Inflammatory macrophage treated with lipopolysaccharide for 1 hour (primary cell): ENCODE measurements at places on chromosomes 7 and 10.

DNA sequence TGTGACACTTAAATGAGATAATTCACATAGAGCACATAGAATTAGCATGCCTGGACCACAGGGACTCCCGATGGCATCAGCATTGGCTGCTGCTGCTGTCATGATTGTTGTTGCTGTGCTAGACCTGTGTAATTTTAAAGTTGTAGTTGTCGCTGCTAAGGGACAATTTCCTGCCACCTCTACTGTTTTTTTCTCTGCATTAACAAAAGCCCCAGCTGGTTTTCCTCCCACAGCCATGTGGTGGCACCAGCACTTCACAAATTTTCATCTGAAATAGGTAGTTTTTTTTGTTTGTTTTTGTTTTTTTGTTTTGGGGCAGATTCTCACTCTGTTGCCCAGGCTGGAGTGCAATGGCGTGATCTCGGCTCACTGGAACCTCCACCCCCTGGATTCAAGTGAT is 25.4 kb upstream of the PRXL2A start:
- DNase-seq, result peak; percentile 58

DNA sequence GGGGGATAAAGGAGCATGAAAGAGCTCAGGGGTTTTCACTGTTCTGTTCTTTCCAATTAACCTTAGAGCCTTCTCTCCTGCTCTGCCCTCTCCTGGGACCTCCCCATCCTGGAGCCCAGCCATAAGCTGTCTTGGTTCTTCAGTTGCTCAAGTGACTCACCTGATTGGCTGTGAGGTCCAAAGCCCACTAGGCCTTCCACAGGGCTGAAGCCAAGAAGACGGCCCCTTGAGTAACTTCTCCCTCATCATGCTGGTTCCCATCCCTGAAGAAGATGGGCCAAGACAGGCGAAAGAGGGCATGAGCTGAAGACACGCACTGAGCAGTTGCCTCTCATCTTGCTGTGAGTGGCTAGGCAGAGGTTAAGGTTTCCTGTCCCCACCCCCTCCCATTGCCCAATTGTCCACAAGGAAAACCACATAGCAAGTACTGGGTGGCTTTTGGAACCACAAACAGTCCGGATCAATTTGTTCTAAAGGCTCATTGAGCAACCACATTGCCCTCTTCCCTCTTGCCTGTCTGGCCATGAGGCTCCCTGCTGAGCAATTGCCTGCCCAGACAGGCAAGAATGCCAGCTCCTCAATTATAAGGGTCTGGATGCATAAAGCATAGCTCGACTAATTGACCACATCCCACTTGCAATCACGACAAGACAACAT is 43.9 kb upstream of the GPAM start:
- no peak for DNase-seq

DNA sequence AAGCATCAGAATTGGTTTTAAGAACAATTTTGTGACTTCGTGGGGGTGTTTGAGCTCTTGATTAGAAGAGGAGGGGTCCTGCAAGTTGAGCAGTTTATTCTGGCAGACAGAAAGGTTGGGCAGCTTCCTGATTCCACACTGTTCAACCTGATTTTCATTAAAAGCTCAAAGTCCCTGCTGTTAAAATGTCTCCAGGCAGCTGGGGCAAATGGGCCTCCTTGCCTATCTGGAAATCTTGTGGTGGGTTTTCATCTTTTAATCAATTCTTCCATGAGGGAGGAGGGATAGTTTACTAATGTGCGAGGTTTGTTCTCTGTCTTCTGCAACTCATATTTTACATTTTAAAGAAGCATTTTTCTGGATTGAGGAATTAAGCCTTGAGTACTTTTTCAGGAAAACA is 276.7 kb downstream of the NXPH1 start:
- DNase-seq, result no peak

- no peak for DNase-seq
Observed at GRCh38 chr10:124536496-124537050, 75.0 kb downstream of the LHPP start.

DNA sequence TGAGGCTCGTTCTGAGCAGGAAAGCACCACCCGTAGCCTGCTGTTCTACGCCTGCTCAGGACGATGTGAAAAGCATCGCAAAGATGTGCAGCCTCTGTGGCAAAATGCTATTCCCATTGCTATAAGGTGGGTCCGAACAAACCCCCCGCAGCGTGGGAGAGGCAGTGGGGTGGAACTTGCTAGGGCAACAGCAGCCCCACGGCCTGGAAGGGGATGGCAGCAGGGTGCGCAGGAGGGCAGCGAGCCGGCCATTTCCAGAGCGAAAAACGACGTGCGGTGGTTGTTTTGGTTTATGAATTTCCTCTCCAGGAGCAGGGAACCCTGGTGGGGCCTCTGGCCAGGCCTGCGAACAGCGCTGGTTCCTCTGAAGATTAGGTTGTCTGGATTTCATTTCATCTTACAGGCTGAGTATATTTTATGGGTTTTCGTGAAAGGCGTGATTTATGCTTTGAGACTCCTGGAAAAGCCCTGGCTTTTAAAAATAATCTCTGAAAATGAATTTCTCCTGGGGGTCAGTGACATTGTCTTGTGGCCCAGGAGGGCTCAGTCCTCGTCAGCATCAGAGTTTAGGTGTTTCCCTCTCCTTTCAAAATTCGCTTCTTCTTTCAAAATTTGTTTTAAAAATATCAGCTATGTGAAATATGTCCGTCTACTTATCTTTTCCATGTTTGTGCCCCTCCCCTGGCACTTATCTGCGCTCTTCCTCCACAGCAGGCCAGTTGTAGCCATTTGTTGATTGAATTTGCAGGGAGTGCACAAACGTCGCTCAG is 42.3 kb upstream of the UBE3C start:
- no peak for DNase-seq

GRCh38 chr7:41970941-41971340 is 266.1 kb downstream of the GLI3 start:
- no peak for DNase-seq

DNA sequence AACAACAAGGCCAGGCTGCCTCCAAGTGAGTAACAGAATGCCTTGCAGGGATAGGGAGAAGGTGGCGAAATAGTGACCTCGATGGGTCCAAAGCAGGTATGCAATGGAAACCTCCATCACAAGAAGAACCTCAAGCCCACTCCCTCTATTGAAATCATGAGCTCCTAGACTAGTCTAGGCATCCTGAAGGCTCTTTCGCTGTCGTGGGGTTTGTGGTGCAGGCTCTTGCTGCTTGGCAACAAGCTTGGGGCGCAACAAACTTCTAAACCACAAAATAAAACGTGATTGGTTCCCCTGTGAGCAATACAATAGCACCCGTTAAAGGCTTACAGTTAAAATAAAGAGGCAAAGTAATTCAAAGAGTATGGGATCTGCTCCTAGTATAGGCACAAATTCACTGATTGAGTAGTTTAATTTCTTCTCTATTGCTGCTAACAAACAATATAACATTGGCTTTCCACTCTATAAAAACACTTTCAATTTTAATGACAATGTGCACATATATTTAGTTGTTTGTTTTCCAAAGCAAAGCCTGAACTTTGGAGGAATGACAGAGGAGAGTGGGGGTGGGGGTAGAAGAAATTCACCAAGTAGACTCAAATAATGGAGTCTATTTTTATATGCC is 64.1 kb downstream of the C10orf67 start:
- DNase-seq, result no peak

GRCh38 chr7:116710764-116711452 is 38.9 kb downstream of the MET start:
- no peak for DNase-seq
